ENCODE measurements at places on chromosomes 2 and 18.

DNA sequence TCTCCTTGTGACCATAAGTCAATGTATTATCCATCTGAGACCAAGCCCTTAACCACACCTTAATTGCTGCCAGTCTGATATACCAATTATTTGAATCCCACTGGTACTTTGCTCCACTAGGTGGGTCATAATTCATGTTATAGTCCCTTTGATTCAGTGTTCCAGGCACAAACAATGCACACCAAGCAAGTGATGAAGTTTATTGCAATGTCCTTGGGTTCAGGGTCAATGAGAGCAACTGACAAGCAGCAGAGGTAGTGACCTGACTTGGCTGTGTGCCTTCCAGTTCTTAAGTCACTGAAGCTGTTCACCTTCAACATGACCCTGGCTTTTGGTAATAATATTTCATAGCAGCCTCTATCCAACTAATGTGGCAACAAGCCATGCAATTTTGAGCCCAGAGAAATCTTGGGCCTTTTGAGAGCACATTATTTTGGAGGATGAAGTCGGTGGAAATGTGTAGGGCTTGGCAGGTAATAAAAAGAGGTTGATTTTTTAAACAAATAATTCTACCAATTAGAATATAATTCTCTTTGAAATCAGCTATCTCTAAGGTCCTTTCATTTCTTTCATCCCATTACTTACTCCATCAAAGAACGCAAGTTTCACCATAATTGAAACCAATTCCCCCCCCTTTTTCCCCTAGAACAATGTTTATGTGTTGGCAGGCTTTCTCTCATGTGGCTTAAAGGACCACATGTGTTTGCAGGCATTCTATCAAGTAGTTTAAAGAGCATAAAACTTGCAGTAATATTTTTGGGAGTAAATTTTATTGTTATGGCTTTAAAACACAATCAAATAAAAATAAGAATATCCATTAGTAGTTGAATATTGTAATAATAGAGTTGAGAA lies 3.1 kb upstream of the CPO start:
- no peak for DNase-seq

DNA sequence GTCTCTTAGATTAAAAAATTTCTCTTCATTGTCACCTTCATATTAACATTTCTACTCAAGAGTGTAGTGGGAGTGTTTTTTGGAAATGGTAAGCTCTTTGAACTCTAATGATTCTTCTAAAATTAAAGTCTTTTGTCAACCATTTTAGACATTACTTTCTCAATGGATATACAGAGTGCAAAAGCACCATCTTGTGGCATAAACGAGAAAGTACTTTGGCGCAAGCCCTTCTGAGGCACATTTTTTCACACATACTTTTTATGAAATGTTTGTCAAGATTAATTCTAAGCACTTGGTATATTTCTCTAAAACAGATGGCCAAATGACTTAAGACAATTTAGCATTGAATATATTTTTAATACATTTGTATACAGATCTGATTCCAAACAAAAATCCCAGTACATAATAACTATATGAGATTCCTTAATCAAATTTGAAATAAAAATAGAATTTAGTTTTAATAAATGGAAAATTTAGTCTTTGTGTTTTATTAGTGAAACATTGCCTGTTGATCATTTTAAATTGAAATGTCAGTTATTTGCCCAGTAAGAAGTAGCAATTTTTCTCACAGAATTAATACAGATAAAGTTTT lies 63.3 kb upstream of the GALNT5 start:
- peak; percentile 80 for DNase-seq

GRCh38 chr18:24185805-24186204 lies 46.9 kb downstream of the CABYR start:
- DNase-seq: no peak

DNA sequence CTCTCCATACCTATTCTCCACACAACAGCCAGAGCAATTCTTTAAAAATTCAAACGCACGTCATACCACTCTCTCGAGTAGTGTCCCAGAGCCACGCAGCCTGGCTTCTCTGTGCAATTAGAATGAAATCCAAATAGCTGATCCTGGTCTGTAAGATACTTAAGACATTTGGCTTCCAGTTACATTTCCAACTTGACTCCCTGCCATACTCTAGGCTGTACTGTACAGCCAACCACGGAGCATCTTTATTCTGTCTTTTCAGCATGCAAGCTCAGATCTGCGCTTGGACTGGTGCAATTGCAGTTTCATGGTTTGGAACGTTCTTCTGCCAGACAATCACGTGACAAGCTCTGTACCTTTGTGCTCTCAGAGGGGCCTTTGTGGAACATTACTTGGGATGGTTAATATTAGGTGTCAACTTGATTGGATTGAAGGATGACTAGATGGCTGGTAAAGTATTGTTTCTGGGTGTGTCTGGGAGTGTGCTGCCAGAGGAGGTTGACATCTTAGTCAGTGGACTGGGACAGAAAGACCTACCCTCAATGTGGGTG lies 325.6 kb downstream of the SOX11 start:
- no peak for DNase-seq

- DNase-seq: no peak
Measured at GRCh38 chr2:188902901-188903491, 71.2 kb upstream of the COL3A1 start.

- no peak for DNase-seq
Measured at GRCh38 chr18:50653402-50654093, 93.7 kb downstream of the MAPK4 start.

- DNase-seq: no peak
Measured at GRCh38 chr2:159797225-159797542, 824 bp downstream of the CD302 start.

- DNase-seq: no peak
Measured at GRCh38 chr18:41872206-41872605, 82.8 kb upstream of the PIK3C3 start.

DNA sequence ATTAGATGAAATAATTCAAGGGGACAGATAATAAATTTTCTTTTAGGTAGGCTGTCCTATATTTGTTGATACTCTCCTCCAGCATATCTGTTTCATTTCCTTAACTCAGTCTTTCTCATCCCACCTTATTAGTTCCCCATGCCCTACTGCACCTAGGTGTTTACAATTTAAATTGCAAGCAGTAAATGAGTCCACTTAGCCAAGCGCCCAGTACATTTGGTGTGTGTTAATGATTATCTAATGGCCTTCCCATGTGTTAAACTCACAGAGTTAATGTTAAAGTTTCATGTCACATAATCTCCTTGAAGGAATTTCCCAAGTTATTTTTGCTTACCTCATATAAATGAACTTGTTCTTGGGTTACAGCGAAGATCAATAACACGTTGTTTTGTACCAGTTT lies 31.2 kb downstream of the ITGB6 start:
- DNase-seq: no peak

DNA sequence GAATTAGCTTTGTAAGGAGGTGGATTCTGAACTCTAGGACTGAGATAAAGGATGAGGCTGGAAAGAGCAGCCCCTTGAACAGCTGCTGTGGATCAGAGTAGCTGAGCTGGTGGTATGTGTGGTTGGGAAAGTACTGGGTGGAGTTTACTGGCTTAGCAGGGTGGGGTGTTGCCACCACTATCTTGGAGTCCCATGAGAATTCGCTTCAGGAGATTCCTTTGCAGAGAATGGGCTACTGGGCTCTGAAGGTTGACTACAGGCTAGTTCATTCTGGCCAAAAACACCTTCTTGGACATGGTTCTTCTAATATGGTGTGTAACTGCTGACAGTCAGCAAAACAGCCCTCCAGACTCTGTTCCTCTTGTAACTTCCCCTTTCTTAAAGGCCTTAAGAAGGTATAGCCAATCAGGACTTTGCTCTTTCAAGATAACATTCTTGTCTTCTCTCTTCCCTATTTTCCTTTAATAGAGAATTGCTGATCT lies 52.7 kb downstream of the TET3 start:
- DNase-seq: no peak

DNA sequence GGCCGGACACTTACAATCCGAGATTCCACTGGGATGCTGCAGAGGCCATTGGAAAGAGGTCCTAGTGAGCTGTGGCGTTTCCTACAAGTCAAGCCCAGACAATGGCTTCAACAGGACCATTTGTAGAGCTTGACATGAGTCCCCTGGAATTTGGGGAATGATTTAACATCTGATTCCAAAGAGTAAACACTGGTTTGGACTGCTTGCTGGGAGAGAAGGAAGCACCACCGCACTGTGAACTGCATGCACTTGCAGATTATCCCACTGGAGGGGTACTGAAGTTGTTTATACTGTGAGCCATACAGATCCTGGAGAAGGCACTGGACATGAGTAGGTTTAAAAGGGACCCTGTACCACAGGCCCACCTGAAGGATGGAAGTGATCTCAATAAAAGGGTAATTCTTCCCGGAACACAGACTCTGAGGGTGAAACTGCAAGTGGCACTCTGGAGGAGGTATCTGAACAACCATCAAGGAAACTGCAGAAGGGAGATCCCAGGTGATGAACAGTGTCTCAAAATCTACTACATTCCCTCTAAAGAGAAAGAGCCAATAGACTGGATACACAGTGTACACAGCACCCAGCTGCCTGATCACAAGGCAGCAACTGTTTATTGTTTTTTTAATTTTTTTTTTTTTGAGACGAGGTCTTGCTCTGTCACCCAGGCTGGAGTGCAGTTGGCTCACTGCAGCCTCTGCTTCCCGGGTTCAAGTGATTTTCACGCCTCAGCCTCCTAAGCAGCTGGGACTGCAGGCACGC lies 4.3 kb upstream of the RAB6C start:
- DNase-seq: no peak

- no peak for DNase-seq
Measured at GRCh38 chr2:125169022-125169763, 1144.1 kb downstream of the CNTNAP5 start.

- no peak for DNase-seq
Measured at GRCh38 chr2:176646033-176646615, 376.9 kb downstream of the MTX2 start.

GRCh38 chr2:154637456-154637855 lies 61.0 kb upstream of the KCNJ3 start:
- DNase-seq: no peak

DNA sequence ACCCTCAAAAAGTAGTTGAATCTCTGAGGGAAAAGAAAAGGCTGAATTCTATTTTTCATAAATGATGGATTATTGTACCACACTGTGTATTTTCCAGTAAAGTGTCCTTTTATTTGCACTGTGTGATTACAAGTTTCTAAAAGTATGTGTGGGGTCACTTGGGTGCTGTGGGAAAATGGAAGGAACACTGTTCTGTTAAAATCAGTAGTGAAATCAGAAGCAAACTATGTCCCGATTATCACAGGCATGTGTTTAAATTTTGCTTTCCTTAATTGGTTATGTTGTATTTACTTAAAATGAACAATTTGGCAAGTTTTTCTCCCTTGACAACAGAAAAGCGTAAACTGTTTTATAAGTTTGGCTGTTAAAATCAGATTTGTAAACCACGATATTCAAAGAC lies 353.1 kb downstream of the ARHGAP15 start:
- DNase-seq: no peak

DNA sequence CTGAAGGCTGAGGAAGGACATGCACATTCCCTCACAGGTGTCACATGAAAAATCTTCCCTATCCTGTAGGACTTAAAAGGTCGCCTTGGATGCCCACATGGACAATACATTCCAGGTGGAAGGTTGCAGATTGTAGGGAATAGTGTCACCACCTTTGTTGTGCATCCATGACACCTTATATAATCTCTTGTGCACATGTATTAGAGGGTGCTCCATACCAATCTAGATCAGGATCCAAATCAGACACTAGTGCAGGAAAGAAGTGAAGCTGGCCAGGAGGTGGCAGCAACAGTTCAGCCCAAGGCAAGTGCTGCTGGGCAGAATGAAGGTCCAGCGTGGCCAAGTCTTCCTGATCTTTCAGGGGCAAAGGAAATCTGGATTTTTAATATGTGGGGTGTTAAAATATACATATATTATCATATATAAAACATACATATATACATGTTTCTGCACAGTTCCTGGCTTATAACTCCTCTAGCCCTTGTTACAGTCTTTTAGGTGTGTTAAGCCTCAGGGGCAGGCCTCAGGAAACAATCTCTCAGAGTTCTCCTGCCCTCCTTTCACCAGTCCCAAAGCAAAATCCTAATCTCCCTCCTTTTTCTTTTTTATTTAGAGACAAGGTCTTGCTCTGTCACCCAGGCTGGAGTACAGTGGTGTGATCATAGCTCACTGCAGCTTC lies 16.6 kb downstream of the NIF3L1 start:
- peak; percentile 65 for DNase-seq

Measured in NCI-H2227 treated with DMSO at 0.1 percent for 48 hours (cell line).